ENCODE measurements at places on chromosomes 6 and 20.
A peak's percentile ranks its signal among the peaks of the same experiment; 100 is the strongest.

DNA sequence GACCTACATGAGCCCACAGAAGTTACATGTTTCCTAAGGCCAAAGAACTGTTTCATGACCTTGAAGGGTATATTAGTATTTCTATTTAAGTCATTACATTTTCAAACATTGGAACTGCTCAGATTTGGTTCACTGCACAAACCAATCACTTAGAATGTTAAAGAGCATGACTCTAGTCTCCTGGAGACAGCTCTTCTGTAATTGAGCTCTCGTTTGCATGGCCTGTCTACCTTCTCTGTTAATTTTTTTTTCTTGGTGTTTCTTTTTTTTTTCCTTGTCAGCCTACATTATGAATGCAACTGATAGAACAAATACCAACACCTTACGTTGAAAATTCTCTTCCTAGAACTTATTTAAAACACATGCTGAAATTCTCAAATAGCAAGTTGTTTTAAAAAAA is 860.2 kb upstream of the MAP3K7 start:
- no peak for DNase-seq

GRCh38 chr6:131640100-131640499 is 3.0 kb downstream of the ENPP3 start:
- no peak for DNase-seq

DNA sequence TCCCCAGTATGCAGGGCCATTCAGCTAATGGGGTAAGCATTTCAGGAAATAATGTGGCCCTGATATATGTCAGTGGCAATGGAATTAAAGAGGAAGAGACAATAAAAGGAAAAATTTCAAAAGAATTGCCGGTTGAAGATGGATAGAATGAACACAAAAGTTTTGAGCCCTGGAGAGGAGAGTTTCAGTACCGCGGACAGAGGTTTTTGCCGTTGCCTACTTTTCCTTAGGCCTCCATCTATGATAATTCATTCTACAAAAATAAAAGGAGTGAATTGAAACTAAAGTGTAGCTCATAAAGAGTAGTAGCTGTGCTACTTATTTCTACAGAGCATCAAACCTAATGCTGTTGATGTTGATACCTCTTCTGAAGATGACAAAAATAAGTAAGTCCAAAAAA is 140.7 kb downstream of the RNASET2 start:
- peak; percentile 19 for DNase-seq

DNA sequence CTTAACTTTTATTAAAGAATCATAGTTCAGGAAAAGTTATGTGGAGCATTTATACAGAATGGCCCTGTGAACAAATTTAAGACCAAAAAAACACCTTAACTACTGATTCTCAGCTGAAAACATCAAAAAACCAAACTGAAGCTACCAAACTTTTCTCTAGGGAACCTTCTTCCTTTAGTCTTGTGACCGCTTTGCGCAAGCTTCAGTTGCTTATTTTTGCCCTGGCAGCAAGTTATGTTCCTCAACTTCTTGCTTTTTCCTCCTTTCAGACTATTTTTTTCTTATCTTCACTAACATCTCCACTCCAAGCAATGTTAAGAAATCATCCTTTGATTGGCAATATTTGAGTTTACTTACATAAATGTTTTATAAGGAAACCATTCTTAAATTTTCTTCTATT is 100.1 kb downstream of the MYB start:
- DNase-seq = peak; percentile 73

- DNase-seq = peak; percentile 57
Observed at GRCh38 chr20:51966296-51966971, 164.1 kb upstream of the SALL4 start.

DNA sequence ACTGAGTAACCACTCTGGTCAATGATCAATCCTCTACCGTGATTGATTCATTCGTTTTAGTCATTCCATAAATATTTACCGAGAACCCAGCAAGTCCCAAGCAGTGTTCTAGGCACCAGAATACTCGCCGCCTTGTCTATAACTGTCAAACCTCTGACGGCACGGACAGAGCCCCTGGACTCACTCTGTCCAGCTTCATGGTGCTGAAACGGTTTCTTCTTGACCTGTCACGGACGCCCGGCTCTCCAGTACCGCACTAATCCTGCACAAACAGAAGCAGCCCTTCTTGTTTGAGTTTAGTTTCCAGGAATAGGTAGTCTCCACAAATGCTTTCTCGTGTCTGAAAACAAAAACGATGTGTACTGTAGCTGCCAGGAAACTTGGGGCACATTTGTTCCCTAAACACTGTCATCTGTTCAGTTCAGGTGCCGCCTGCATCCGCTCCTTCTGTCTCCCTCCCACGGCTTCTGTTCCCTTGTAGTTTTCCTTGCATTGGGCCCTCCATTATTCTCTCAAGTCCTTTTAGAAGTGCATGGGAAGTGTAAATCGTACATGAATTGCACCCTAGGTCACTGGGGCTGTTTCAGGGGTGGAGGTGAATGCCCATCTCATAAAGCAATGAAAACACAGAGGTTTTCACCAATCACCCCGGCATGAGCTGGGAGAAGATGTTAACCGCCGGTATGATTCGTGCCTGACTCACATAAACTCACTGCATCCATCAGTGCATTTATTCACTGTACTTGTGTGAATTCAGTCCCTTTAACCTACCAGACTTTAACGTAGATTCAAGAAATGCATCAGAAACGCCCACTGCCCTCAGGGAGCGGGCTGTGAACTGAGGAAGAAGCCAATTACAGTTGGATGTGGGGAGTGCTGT is 209.3 kb upstream of the CDH4 start:
- no peak for DNase-seq

- peak; percentile 19 for DNase-seq
Observed at GRCh38 chr20:33370291-33370690, 31.0 kb downstream of the CDK5RAP1 start.

- peak; percentile 72 for DNase-seq
Observed at GRCh38 chr6:108942556-108943492, 94.6 kb downstream of the ARMC2 start.

DNA sequence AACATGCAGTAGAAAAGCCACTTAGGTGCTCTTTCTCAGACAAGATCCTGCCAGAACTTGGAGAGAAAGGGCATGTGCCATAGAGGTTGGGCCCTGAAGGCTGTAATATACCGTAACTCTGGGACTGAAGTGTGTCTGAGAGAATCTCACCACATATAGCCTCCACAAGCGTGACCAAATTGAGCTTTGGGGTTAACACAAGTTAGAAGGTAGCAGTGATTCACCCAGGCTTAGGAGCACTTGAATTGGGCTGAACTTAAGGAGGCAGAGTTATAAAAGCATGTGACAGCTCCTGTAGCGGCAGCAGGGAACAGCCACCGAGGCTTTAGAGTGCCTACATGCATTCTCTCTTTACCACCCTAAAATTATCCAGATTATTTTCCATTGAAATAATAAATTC is 361.6 kb downstream of the PHF3 start:
- DNase-seq = no peak

DNA sequence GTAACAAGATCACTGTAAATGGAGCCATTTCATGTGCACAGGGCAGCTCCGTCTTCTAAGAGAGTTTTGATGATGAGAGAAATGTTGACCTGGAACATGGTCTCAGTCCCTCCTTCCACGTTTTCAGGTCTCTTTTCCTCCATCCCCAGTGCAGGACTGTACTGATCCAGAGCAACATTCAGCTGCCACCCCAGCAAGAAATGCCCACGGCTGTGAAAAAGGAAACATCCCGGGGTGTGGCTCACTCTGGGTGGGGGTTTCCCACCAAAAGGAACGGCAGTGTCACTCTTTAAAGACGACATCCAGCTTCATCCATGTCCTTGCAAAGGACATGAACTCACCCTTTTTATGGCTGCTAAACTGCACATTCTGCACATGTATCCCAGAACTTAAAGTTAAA is 92.6 kb downstream of the ERMARD start:
- DNase-seq = no peak

DNA sequence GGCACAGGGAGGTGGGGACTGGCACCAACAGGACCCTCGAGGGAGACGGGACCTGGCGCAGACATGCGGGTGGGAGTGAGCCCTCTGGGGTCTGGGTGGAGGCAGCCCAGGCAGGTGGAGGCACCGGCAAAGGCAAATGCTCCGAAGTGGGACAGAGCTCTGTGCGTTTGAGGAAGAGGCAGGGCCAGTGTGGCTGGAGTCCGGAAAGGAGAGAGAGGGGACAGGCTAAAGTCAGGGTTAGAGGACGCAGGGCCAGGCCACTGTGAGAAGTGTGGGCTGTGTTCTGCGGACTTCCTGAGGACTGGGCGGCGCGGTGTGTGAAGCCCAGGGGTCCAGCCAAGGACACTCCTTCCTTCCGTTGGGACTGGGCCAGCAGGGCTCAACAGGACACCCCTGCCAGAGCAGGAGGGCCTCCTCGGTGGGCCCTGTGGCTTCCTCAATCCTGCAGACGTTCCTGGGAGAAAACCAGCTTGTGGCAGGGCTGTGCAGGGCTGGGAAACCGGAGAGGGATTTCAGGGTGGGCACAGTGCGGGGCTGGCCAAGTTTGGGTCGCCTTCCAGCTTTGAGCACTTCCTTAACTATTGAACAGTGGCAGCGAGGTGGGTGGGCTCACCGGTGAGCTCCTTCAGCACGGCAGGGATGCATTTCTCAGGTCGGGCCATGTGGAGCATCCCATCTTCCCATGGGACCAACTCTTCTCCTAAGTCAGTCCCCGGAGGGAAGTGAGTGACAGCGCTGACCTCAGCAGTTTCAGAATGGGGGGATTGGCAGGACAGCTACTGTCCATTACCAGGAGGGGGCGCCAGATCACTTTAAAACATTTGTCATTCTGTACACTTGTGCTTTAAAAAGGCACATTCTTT is 22.5 kb downstream of the MOCS3 start:
- DNase-seq = peak; percentile 77

DNA sequence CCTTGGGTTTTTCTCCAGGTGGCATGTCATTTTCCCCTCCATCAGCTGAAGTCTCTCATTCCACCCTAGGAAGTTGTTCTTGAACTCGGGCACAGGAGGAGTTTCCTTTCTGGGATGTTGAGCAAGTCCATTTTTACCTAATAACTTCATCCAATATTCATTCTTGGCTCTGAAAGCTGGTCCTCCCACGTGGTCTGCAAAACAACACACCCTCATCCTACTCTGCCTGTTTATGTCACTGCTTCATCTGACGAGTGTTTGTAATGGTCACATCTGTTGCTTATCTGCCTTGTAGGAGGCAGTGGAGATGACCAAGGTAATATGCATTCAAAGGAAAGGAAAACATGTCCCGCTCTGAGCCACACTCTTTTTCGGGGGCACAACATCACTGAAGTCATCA is 41.7 kb upstream of the AIG1 start:
- DNase-seq = no peak

DNA sequence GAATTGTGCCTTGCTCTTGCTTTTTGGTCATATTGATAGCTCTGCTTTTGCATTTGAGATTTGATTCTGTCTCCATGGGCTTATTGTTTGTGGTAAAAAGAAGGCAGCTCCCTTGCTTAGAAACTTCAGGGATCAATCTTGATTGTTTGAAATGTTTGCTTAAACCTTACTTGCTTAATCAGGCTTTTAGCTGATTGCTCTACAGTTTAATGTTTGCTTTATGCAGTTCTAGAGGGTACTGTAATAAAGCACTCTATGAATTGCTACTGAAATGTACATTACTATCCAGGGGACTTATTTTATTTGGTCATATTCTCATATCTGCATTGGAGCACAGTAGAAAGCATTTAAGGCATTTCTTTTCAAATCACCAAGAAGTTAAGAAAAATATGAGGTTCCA is 545.4 kb upstream of the HS3ST5 start:
- no peak for DNase-seq

DNA sequence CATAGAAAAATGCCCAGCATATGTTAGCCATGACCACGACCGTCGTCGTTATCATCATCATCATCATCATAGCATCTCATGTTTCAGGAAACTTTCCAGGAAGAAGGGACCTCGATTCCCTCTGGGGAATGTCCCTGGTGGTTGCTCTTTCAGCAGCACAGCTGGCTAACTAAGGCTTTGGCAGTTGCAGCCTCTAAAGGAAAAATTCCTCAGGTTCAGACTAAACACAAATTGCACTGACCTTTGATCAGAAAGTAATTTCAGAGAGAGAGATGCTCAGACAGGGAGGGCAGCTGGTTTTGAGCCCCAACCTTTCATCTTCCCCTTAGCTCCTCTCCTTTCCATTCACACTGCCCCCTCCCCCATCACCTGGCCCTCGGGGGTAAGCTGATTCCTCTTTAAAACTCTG is 5.6 kb upstream of the CFB start:
- no peak for DNase-seq

DNA sequence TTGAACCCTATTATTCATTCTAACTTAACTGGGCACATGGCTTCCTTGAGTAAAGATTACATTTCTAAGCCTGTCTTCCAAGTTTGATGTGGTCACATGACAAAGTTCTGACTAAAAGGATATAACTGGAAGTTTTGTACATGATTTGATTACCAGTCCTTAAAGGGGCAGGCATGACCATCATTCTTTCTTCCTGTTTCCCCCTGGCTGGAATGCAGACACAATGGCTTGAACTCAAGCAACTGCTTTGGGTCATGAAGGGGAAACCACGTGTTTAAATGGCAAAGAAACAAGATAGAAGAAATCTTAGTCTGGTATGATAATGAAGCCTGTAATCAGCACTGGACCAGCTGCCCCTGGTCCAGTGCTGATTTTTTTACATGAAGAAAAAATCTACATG is 15.6 kb upstream of the SHLD1 start:
- peak; percentile 12 for DNase-seq

- DNase-seq = no peak
Observed at GRCh38 chr6:43432009-43432945, 4.9 kb downstream of the ABCC10 start.

DNA sequence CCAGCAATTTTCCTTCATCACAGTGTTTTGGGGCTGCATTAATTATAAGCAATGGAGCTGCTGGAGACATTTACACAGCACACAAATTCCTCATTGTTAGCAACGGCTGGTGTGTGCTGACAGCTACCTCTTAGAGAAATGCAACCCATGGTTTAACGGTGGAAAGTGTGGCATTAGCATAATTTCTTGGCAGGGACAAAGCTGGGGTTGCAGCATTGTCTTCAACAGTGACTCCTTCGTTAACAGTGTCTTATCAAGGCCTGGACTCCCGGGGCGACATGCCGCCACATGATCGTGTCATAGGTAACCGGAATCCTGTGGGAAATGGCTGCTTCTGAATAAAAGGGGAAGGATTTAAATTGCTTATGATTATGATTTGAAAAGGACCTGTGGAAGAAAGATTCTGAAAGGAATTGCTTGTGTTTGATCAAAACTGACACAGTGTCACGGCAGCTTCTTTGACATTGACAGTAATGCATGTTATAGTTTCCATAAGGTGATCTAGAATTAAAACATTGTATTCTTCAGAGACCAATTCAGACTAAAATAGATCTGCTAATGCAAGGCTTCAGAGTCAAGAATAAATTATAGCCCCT is 128.0 kb downstream of the UST start:
- peak; percentile 45 for DNase-seq

DNA sequence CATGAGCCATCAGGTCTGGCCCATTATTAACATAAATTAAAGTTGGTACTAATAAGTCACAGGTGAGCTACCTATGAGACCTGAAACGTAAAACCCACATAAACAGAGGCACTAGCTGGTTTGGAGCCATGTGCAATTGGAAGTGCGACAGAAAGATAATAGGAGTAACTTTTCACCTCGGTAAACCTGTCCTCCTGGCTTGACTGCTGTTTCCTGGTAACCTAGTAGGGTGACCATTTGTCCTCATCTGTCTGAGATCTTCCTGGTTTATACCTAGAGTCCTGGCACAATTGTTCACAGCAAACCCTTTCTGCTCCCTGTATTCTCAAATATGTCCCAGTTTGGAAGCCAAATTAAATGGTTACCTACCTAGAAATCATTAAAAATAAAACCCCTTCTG is 7.4 kb downstream of the TBC1D20 start:
- no peak for DNase-seq

- no peak for DNase-seq
Observed at GRCh38 chr20:41192575-41192974, 55.2 kb downstream of the PLCG1 start.

GRCh38 chr20:49941456-49941855 is 5.3 kb downstream of the RNF114 start:
- DNase-seq = no peak

Measured in common myeloid progenitor, CD34-positive (primary cell).